ENCODE measurements at places on chromosomes 5 and 9.

GRCh38 chr5:56525113-56525512 is 290.2 kb upstream of the MAP3K1 start:
- no peak for DNase-seq

- no peak for DNase-seq
Observed at GRCh38 chr9:2281031-2281802, 266.1 kb downstream of the SMARCA2 start.

DNA sequence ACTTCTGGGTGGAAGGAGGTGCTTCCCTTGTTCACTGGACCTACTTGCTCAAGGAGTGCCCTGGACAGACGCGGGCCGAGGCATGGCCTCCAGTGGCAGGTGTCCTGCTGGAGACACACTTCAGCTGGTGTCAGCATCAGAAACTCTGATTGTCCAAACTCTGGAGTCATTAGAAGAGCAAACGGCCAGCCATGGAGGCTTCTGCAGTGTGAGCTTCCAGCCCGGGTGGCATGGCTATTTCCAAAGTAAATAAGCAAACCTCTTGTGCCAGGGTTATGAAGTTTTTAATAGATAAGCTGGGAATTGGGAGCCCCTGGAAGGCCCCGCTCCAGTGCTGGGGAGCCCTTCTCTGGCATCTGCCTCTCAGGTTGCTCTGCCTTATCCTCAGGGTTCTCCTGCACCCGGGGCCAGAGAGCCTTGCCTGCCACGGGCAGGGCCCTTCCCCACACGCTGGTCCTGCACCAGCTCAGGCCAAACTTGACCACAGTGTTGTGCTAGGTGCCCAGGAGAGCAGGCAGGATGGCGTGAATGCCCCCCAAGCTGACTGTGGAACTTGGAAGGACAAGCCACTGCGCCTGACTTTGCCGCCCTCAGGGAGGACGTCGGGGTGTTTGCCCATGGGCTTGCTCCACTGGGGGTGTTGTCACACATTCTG is 285.6 kb downstream of the GADD45G start:
- DNase-seq: no peak

GRCh38 chr9:78609450-78609849 is 312.5 kb downstream of the PSAT1 start:
- DNase-seq: no peak

- DNase-seq: no peak
Observed at GRCh38 chr5:157479166-157479565, 19.2 kb downstream of the NIPAL4 start.

GRCh38 chr5:53035868-53036381 is 46.8 kb downstream of the ITGA2 start:
- no peak for DNase-seq

- no peak for DNase-seq
Observed at GRCh38 chr5:54803471-54804011, 181.9 kb downstream of the ESM1 start.

GRCh38 chr9:126217797-126218196 is 108.8 kb upstream of the MVB12B start:
- no peak for DNase-seq

GRCh38 chr5:142680605-142681259 is 5.2 kb downstream of the FGF1 start:
- no peak for DNase-seq

GRCh38 chr5:35608881-35609779 is 8.5 kb upstream of the SPEF2 start:
- no peak for DNase-seq

DNA sequence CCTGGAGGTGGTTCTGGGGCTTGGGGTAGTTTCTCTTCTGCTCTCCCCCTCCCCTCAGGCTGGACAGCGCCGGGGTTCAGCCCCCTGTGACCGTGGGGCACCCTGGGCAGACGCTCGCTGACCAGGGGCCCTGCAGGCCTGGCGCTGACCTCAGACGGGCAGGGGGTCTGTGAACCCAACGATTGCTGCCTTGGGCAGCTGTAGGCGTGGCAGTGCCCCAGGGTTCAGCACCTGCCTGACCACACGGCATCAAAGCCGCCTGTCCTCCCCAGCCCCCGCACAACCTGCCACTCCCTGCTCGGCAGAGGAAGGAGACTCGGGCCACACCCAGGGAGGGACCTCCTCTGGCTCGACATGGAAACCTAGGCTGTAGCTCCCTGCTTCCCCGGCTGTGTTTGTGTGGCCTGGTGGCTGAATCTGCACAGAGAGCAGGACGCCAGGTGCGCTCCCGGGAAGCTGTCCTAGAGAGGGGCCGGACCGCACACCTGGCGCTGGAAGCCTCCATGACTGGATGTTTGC is 12.2 kb downstream of the LCN12 start:
- no peak for DNase-seq

DNA sequence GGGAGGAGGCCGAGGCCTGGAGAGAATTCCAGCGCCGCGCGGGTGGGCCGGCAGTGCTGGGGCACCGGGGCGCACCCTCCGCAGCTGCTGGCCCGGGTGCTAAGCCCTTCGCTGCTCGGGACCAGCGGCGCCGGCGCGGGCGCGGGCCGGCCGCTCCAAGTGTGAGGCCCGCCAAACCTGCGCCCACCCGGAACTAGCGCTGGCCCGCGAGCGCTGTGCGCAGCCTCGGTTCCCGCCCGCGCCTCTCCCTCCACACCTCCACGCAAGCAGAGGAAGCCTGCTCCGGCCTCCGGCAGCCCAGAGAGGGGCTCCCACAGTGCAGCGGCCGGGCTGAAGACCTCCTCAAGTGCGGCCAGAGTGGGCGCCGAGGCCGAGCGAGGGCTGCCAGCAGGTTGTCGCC is 7.7 kb upstream of the SRFBP1 start:
- DNase-seq: no peak

DNA sequence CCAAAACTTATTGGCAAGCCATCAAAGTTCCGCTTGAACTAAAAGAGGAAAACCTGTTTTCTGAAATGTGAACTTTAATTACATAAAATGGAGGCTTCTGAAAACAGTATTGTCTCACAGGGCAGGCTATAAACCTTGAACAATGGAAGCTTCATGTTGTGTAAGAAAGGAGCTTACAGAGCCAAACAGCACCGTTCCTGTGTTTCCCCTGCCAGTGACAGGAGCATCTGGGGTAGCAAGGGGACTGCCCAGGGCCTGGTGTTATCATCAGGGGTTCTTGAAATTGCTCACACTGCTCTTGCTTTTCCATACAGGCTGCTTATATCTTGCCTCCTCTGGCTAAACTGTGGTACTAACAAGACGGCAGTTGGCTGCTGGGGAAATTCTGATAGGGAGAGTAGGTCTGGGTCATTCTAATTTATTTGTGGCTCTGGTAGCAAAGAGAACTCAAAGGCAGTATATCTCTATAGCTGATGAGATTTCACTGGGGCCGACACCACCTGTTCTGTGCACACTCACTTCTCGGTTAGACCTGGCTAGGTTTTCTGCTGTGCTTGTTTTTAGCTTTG is 40.4 kb downstream of the BASP1 start:
- DNase-seq: no peak

DNA sequence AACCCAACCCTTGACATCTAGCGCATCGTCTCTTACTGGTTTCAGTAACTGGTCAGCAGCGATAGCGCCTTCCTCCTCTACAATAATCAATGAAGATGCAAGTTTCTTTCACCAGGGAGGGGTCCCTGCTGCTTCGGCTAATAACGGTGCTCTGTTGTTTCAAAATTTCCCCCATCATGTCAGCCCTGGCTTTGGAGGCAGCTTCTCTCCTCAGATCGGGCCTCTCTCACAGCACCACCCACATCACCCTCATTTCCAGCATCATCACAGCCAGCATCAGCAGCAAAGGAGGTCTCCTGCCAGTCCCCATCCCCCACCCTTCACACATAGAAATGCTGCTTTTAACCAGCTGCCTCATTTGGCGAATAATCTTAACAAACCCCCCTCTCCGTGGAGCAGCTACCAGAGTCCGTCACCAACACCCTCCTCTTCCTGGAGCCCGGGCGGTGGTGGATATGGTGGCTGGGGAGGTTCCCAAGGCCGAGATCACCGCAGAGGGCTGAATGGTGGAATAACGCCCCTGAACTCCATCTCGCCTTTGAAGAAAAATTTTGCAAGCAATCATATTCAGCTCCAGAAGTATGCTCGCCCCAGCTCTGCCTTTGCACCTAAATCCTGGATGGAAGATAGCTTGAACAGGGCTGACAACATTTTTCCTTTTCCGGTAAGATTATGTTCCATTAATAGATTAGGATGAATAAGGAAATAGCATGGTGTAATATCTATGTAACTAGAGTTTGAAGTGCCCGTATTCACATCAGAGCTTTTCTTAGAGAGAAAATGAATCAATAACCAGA is 2.2 kb downstream of the CPEB4 start:
- no peak for DNase-seq

DNA sequence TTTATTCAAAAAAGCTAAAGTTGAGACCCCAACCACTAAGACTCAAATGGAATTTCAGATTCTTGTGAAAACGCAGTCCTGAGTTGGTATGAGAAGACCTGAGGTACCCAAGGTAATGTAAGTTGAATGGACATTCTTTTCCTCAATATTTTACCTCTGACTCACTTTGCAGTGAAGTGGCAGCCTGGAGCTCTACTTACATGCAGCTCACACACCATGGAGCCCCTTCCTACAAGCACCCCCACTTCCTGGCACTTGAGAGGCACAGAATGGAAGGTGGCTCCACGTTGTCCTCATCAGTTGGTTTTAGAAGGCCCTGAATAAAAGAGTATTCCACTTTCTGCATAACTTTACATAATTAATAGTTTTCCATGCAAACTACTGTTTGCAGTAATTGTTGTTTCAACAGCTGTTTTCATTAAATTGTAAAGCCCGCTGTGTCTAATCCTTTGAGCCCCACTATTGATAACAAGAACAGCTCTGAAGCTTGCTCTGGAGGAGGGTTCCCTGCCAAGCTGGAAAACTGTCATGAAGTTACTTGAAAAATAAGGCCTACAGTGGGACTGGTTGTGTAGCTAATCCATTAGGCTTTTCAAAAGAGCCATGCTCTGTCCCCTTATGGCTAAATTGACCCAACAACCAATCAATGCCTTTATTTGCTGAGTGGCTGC is 102.2 kb upstream of the SPATA31D4 start:
- no peak for DNase-seq

GRCh38 chr5:126443374-126443851 is 20.2 kb downstream of the GRAMD2B start:
- no peak for DNase-seq

GRCh38 chr5:52738095-52738506 is 49.6 kb upstream of the ITGA1 start:
- DNase-seq: no peak

GRCh38 chr5:152701305-152701949 is 296.3 kb upstream of the NMUR2 start:
- DNase-seq: no peak

DNA sequence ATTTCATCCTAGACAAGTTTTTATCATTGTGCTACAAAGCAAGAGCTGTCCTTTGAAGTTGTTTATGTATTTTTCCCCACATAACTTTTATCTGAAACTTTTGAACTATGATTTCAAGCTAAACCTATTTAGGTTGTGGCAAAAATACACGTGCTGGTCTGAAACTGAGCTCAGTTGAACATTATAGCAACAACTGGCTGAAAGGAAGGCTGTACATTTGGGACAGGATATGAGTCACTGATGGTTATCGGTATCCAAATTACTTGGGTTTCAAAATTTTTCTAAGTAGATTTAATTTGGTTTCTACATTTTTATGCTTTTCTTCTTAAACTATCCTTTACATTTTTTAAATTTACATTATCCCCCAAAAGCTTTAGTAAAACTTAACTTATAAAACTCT is 627.3 kb upstream of the NUDT12 start:
- no peak for DNase-seq

DNA sequence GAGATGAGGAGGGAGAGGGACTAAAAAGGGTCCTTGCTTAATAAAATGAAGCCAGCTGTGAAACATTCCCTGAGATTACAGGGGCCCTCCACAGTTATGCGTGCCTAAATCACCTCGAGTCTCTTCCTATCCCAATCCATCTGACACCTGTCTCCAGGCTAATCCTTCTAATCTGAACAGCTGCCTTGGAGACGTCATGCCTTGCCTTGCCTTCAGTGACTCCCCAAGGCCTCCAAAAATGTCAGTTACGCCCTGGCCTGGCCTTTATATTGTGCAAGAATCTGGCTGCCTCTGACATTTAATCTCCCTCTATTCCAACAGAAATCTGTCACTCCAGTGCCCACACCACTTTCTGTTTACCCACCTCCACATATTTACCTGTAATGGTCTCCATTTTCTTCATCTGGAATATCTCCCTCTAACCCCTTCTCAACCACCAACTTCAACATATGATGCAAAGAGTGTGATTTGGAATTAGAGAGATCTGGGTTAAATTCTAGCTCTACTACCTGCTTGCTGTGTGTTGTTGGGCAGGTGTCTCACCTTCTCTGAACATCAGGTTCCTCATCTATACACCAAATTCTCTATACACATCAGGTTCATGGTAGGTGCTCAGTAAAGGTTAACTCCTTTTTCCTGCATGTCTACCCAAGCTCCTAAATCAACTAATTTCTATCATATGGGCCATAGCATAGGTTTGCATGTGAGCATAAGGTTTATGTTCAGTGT is 57.9 kb downstream of the PTCD2 start:
- DNase-seq: no peak

- DNase-seq: no peak
Observed at GRCh38 chr5:32790411-32790951, 79.4 kb downstream of the NPR3 start.

GRCh38 chr5:59629561-59629960 is 264.0 kb downstream of the PDE4D start:
- DNase-seq: no peak

- no peak for DNase-seq
Observed at GRCh38 chr9:91736311-91736710, 213.7 kb downstream of the ROR2 start.

GRCh38 chr5:56314529-56314928 is 81.4 kb upstream of the ANKRD55 start:
- DNase-seq: no peak

DNA sequence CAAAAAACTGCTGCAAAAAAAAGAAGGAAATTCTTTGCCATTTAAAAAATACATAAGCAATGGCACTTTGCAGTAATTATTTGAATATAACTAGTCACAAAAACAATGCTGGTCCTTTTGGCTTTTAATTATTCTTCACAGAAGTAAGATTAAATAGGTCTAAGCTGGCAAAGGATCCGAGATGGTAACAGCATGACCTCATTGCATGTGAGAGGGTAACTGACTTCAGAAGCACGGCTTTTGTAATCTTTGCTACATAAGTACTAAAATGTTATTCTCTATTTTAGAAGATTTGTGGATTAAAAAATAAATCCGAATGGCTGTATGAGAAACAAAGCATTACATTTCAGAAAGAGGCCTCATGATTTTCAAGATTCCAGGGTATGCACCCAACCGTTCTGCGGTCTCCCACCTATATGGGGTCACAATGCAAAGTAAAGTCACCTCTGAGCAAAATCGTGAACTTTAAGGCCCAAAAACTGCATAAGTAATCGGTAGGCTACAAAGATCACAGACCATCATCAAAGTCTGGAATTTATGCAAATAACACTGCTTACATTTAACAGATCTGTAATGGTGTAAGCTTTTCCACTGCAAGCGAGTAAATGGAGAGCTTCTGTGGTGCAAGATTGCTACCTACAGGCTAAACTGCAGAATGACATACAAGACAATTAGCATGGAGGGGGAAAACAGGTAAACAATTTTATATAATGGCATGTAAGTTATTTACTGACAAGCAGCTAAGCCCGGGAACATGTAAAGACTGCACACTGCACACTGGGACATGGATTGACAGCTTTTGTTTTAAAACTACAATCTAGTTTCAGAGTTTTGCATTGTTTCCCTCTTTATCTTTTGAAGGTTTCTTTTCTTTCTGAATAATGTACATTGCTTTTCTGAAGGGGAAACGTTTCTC is 231.6 kb downstream of the SLF1 start:
- DNase-seq: no peak

Measured in mesothelial cell of epicardium (in vitro differentiated cells).